ENCODE measurements at places on chromosomes 6 and 20.

DNA sequence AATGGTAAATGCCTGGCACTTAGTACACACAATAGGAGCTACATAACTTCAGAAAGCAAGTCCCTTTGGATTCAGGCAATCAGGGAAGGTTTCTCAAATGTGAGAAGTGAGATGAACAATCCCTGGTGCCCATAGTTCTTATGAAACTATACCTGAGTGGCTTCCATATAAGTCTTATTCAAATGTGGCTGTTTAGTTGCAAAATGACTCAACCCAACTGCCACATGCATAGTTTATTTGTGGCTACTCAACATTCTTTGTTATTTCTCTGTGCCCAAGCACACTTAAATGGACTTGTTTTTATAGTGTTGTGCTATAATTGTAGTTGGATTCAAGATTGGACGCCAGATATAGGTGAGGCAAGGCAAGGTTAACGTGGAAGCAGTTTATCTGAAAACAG, 93.7 kb upstream of the ATXN1 start:
- no peak for DNase-seq

DNA sequence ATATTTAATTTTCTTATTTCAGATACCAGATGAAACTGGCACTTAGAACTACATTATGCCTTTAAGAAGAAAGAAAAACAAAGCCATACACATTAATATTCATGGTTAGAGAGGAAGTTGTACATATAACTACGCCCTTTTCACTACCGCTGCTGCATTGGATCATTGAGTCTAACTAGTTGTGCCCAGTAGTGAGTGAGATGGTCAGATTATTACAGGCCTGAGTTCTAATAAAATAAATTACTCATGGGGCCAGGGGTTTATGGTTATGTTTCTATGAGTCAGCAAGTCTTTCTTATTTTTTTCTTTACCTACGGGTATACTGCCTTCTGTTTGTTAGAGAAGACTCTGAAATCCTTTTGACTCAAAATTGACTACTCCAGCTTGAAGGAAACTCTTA, 11.5 kb downstream of the RIOK1 start:
- DNase-seq, result no peak

GRCh38 chr6:21751608-21752007, 158.1 kb downstream of the SOX4 start:
- no peak for DNase-seq

DNA sequence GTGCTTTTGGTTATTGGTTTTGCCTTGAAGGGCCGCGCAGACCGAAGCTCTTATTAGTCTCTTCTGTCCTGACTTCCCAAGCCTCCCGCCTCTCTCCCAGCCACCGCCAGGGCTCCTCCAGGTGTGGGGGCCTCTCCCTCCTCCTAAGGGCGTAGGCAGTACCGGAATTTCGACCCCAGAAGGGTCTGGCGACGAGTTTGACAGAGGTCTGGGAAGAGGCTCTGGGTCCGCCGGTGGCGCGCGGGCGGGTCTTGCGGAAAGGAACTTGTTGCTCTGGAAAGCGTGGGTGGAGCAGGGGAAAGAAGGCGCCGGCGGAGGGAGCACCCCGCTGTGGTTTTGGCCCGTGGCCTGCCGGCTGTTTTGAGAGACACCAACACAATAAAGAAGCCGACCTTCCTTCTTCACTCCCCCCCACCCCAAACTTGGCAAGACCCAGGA, 1.8 kb downstream of the PCSK2 start:
- no peak for DNase-seq

DNA sequence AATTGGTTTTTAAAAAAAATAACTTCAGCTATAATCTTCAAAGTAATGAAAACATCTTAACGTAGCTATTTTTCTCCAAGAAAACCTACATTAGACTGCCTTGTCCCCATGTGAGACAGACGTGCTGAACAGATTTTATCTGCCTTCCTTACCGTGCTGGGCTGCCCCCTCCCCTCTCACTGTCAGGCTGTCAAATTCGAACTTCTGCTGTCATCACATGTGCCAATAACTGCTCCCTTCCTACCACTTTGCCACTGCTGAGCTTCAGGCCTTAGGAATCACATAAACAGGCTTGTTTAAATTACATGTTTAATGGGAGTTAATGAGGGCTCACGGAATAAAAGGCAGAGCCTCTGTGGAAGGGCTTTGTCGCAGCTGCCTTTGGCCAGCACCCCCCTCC, 77.0 kb upstream of the NHSL1 start:
- no peak for DNase-seq

DNA sequence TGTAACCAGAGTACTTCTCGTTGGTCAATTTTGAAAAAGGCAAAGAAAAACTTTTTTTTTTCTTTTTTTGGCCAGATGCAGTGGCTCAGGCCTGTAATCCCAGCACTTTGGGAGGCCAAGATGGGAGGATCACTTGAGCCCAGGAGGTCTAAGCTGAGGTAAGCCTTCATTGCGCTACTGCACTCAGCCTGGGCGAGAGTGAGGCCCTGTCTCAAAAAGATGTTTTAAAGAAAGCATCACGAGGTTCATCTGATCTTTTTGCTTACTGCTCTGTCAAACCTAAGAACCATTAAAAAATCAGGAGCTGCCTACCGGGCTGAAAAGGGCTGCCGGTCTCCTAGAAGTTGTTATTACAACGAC, 607 bp downstream of the LYRM2 start:
- no peak for DNase-seq

DNA sequence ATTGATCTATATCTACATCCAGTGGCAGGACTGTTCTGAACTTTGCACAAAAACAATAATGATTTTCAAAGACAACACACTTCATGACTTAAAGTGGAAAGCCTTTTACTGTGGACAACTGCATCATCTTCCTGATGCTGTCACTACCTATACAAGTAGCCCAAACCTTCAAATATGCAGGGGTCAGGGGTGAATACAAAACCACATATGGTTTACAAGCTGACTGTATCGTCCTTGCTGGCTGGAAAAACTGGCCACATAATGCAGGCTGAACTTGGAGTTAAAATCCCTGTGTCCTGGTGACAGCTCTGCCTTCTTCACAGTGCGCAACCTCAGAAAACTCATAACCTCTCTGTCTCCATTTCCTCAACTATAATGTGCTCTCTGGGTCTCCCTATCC, 128.9 kb downstream of the GMDS start:
- no peak for DNase-seq

GRCh38 chr6:227812-228338, 64.4 kb upstream of the DUSP22 start:
- DNase-seq, result no peak

DNA sequence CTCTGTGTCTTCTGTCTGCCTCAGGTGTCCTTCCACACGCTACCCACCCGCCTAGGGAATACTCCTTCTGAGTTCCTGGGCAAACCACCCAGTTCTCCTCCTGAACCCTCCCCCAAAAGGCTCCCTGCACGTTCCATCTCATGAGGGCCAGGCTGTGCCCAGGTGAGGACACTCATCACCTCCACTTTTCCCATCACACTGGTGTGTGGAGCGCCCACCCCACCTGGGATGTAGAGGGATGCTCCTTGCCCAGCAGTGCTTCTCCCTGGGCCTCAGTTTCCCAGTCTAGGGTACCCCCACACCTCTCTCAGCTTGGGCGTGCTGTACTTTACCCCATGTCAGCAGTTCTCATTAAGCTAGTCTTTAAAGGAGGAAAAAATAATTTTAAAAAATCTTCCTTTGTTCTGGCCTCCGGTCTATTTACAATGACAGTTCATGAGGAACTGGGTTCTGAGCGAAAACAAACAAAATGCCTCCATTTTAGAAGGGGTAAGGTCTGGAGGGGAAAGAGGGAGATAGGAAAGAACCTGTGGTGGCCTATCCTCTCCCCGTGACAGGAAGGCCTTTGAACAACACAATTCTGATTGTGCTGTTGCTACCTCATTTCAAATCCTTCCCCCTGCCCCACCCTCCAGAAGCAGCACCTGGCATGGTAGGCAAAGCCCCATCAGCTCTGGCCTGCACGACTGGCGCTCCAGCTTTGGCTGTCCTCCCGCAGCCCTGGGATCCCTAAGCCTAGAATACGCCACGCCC, 1.7 kb upstream of the C20orf203 start:
- DNase-seq, result no peak

DNA sequence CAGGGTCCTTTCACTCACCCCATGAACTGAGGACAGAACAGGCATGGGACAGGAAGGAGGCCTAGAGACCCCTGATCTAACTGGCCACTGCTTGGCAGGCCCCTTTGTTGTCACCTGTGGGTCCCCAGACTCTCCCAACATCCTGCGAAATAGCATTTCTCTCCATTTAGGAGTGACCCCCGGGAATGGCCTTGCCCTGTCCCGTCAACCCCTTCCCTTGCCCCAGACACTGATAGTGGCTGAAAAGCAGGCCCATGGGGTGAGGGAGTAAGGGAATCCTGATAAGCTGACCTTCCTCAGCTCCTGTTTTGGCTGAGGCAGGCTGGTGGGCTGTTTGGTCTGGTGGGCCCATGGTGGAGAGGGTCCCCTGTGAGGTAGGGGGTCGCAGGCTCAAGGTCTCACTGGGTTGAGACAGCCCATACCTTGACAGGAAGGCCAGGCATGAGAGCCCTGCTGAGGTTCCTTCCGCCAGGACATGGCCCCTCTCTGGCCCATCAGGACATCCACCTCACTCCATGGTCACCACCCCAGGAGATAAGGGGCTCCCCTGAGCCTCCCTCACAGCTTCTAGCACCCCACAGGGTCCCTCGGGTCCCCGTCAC, 139.3 kb downstream of the MRPL14 start:
- DNase-seq, result no peak

DNA sequence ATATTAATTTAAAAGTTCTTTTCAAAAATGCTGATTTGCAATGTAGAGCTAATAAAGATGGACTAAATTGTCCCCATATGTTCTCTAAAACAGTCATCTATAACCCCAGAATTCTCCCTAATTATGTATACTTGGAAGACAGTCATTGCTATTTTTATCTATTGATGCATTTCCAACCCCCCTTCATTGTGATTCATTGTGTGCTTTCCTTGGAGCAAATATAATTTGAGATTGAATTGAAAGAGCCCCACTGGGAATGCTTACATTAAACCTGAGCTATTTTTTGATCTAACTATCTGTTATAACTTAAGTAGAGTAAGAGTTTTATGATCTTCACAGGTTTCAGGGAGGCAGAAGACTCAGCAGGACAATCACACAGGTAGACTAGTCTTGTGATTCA, 73.7 kb upstream of the PTCHD4 start:
- DNase-seq, result no peak

- no peak for DNase-seq
These were observed 625.9 kb upstream of the FLRT3 start for GRCh38 chr20:14963262-14963663.

GRCh38 chr6:3271756-3272155, 13.0 kb downstream of the PSMG4 start:
- DNase-seq, result no peak

GRCh38 chr6:170344631-170345576, 38.3 kb downstream of the FAM120B start:
- no peak for DNase-seq

GRCh38 chr6:1390133-1390945, 963 bp downstream of the FOXF2 start:
- DNase-seq, result no peak

DNA sequence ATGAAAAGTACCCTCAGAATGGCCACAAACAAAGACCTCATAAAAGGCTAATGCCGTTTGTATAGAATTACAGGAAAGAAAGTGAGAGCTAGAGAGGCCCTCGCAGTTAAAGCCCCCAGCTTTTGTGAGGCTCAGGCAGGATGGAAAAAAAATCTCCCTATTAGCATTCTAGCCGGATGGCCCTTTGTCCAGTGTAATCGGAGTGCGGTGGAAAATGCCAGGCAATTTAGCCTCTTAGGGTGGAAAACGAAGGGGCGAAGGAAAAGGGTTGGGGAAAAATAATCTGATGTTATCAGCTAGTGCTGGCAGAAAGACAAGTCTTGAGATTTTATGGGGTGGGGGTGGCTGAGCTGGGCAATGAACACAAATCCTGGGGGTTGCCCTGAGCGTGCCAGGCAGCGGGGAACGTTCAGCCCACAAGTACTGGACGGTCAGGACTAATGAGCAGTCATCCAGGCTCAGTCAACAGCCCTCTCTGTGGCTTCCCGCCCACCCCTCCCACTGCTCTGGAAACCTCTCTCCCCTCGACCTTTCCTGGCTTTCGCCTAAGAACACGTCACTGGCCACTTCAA, 92.4 kb downstream of the PSMG4 start:
- DNase-seq, result no peak

Data from activated T-helper 1 cell treated with Interleukin-2 at 50 U/mL for 16 hours (primary cell).